RWPE2 (cell line): ENCODE measurements at places on chromosomes 11 and 22.

- no peak for DNase-seq
These were observed 5.6 kb downstream of the CCDC82 start for GRCh38 chr11:96384156-96384555.

DNA sequence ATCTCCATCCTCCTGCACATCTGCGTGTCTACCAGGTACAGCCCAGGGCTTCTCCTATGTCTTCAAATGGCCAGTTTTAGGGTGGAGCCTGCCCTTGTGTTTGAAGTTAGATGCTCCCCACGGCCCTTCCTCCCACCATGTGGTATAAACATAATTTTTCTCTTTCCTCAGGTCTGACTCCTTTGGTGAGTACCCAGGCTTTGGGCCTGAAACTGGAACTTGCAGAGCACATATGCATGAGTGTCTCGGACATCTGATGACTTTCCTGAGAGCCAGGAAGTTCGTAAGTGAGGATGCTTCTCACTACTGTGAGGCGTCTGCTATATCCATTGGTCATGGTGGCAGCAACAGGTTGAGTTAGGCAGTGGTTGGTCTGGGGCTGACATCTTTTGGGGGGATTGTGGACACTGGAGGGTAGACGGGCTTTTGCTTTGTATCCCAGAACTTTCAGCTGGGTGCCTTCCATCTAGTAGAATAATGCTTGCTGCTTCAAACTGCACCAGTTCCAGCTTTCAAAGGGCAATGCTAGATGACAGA, 16.2 kb downstream of the CSRP3 start:
- no peak for DNase-seq

- DNase-seq, result no peak
These were observed 101.1 kb upstream of the FAT3 start for GRCh38 chr11:92123540-92123939.

DNA sequence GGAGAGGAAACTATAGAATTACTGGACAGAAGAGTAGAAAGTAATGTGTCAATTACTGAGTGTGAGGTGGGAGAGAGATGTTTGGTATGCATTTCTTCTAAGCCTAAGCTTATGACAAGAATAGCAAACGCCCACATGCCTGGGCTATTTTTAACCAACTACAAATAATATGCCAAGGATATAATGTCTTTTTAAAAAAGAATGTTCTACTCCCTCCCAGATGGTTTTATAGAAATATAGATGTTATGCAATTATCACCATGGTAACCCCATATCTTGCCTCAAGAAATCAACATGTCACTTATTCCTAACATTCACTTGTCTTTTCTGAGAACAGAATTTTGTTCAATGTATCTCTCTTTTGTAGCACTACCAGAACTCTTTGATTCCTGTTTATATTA, 996.7 kb upstream of the CHORDC1 start:
- DNase-seq, result no peak

DNA sequence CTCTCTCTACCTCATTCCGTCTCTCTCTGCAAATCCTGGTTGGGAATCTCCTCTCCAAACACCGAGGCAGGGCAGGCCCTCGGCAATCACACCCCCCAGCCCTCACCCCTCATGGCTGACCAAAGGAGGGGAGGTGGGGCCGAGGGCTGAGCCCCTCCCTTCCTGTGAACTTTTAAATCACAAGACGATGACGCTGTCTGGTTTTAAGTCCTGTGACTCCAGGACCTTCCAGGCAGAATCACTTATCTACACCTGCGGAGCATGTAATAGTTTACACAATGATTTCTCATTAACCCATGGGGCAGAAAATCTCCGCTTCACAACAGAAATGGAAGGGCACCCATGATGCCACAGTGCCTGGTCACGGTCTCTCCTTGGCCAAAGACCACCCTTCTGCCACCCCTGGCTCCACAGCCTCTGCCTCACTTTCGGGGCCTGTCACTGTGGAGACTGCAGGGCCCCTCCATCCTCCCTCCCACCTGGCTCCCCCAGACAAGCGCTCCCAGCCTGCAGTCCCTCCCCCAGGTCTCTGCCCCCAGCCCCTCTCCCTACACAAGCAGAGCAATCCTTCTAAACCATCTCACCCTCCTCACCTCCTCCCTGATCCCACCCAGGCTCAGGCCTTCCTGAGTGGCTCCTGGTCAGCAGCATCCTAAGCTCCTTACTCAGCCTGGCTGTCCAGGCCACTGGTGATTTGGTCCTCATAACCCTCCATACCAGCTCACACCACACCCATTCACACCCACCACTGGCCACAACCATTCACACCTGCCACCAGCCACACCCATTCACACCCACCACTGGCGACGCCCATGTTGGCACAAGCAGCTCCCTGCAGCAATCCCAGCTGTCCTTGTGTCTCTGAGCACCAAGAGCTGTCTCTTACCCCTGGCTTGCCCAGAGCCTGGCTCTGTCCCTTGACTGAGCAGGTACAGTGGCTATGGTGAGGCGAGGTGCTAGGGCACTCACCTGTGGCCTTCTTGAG, 30.7 kb upstream of the ARFGAP3 start:
- no peak for DNase-seq

DNA sequence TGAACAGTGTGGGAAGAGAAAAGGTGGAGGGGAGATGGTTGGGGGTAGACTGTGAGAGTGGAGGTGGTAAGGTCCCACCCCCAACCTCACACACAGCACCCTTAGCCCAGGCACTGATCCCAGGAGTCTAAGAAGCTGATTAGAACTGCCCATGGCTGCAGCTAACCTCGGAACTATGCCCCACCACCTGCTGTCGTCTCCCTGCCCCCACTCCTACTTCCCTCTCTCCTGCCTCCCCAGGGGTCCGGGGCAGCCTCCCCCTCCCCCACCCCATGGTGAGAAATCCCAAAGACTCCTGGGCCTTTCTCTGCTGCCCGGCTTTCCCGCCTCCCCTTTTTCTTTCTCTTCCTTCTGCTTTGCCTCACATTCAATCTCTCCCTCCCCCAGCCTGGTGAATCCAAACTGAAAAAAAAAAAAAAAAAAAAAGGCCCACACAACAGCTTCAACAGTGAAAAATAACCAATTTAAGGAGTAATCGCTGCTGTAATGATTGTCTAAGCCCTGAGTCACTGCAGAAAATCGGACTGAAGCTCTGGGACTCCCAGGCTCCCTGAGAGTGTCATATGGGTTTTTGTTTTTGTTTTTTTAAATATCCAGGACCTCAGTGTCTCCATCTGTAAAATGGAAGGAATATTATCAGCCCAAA, 9.6 kb upstream of the TP53I11 start:
- DNase-seq, result no peak
